ENCODE measurements at places on chromosomes 13 and 19. TPM values are rescaled to one million over a fixed set of nuclear protein-coding genes. Genes with fewer than 3 reads are reported as not detected.

Gene SHANK1
- 2.5 TPM for total RNA-seq

Gene ZNF274
- total RNA-seq: 10.9 TPM

Gene LAIR2
- total RNA-seq: not detected

Gene PROZ
- not detected for total RNA-seq

Gene CCDC169
- 2.3 TPM for total RNA-seq

Gene SLC8A2
- 0.18 TPM for total RNA-seq

Gene ZNF665
- 5.7 TPM for total RNA-seq

Gene POLD1
- 12.2 TPM for total RNA-seq

All from smooth muscle cell of bladder (primary cell).